Muscle of leg (tissue), 16 donors: ENCODE measurements at places on chromosomes 6 and 20. TPM values are rescaled to one million over a fixed set of nuclear protein-coding genes. Genes with fewer than 3 reads are reported as not detected.

Gene LYRM2
- total RNA-seq: 22.5 TPM

Gene PPP1R3D
- total RNA-seq: 5.2 TPM

DNA sequence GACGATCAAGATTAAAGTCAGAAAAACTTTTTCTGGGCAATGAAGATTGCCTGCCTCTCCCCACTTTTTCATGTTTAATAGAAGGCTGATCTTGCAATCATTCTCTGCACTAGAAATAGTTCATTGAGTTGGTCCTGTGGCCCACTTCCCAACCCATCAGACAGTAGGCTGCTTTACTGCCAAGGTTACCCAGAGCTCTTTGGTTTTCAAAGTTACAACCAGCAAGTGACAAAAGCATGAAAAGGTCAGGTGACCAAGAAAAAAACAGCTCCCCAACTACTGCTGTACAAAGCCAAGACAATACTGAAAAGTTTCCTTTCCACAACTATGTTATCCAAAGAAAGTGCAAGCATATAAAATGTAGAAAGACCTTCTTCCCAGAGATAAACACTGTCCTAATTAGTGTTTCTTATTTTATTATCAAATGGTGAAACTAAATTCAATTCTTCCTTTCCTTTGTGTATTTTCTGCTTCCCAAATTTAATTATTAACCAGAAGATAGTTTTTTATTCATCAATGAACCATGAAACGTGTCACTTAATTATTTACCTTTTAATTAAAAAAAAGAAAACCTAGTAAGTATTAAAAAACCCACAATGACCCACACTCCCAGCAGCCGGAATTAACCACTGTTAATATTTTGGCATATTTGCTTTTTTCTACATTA is 16.6 kb downstream of the DNAAF9 start:
- H3K4me3 ChIP-seq: no peak overlapping the region
- H3K36me3 ChIP-seq: no peaks in the 10 kb centered on the region
- no peak overlapping the region for H3K27ac ChIP-seq
- DNase-seq: no peak
- no peaks in the 10 kb centered on the region for H3K27me3 ChIP-seq

- peaks cover 20% of the 10 kb centered on the region for H3K4me1 ChIP-seq
- H3K4me3 ChIP-seq: no peak overlapping the region
- no peak for DNase-seq
- H3K36me3 ChIP-seq: peaks cover 16% of the 10 kb centered on the region
- no peaks in the 10 kb centered on the region for H3K27me3 ChIP-seq
- H3K27ac ChIP-seq: peak overlapping the region; percentile 14
These were observed 72.7 kb downstream of the NFATC2 start for GRCh38 chr20:51469578-51470498.

GRCh38 chr6:40774932-40775331 is 187.8 kb upstream of the LRFN2 start:
- no peak overlapping the region for H3K27ac ChIP-seq
- H3K36me3 ChIP-seq: no peaks in the 10 kb centered on the region
- H3K4me1 ChIP-seq: no peaks in the 10 kb centered on the region
- H3K27me3 ChIP-seq: peaks cover 10% of the 10 kb centered on the region

Gene ZNF165
- total RNA-seq: 0.62 TPM

DNA sequence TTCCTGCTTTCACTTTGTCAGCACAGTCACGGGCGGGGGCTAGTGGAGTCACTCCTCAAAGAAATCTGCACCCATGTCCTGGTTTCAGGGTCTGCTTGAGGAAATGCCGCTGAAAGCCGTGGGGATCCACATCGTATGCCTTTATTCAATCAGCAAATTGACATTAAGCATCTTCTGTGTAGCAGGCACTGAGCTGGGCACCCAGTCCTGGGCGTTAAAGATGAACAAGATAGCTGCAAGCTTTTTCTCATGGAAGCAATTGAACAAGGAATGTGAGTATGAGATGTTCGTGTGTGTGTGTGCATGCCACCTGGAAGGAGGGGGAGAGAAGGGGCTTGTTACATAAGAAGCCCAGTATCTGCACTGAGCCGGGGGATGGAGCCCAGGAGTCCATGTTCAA is 243.9 kb downstream of the SMOC2 start:
- DNase-seq: no peak
- peaks cover 10% of the 10 kb centered on the region for H3K27me3 ChIP-seq
- no peak overlapping the region for H3K27ac ChIP-seq
- H3K36me3 ChIP-seq: no peaks in the 10 kb centered on the region
